MV-4-11 (cell line): ENCODE measurements at places on chromosomes 1 and 21.

- no peak for DNase-seq
Observed at GRCh38 chr1:244162786-244163530, 111.9 kb downstream of the ZBTB18 start.

DNA sequence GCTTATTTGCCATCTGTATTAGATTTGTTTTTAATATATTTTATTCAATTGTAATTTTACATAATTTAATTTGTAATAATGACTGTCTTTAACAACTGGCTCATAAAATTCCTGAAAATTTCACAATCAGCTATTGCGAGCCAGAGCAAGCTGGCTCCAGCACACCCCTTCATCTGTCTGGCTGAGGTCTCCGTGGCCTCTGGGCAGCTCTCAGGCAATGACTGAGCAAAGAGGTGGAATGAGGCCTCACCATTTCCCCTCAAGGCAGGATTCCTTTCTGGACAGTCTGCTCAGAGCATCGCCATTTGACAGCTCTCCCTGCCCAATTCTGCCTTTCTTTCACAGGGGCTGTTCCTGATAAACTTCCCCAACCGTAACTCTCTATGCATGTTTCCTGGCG, 5.8 kb upstream of the KANK4 start:
- DNase-seq = no peak

GRCh38 chr21:41570791-41571355, 62.9 kb upstream of the TMPRSS2 start:
- peak; percentile 81 for DNase-seq

GRCh38 chr1:29050166-29050565, 73.5 kb downstream of the TMEM200B start:
- DNase-seq = no peak
